ENCODE measurements at places on chromosomes 5 and 9.

GRCh38 chr9:87872079-87872624 is 10.5 kb upstream of the SPATA31E1 start:
- no peak for DNase-seq

- DNase-seq: no peak
These were observed 16.1 kb upstream of the RAI14 start for GRCh38 chr5:34639852-34640626.

DNA sequence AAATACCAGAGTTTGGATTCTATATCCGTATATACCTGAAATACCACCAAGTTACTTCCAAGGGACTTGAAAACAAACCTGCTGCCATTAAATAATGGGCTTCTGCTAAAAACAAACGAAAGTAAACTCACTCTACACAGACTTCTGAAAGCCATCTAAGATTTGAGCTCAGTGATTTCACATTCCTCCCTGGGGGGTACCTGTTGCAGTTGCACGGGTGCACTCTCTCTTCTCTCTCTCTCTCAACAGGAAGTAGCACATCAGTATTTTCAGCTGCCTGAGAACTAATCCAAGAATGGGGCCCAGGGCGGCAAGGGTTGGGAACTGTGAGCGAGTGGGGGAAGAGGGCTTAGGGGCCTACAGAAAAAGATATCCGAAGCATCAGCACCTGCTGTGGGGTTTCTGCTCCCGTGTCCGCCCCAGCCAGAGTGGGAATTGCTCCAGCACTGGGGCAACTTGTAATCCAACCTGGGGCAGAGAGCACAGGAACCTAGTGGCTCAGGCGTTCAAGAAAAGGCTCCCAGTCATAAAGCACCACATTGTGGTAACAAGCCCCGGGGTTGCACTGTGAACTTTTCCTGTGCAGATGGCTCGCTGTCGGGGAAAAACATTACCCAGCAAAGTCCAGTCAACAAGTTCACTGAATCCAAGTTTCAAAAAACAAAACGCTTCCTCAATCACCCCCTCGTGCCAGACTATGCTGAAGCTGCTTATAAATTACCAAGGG is 99.8 kb downstream of the EFNA5 start:
- DNase-seq: peak; percentile 56

GRCh38 chr5:65828022-65828896 is 98.1 kb upstream of the ERBIN start:
- DNase-seq: no peak

- no peak for DNase-seq
These were observed 268.5 kb downstream of the ENC1 start for GRCh38 chr5:74372051-74372450.

GRCh38 chr5:55450050-55450765 is 84.6 kb downstream of the PLPP1 start:
- DNase-seq: peak; percentile 16

DNA sequence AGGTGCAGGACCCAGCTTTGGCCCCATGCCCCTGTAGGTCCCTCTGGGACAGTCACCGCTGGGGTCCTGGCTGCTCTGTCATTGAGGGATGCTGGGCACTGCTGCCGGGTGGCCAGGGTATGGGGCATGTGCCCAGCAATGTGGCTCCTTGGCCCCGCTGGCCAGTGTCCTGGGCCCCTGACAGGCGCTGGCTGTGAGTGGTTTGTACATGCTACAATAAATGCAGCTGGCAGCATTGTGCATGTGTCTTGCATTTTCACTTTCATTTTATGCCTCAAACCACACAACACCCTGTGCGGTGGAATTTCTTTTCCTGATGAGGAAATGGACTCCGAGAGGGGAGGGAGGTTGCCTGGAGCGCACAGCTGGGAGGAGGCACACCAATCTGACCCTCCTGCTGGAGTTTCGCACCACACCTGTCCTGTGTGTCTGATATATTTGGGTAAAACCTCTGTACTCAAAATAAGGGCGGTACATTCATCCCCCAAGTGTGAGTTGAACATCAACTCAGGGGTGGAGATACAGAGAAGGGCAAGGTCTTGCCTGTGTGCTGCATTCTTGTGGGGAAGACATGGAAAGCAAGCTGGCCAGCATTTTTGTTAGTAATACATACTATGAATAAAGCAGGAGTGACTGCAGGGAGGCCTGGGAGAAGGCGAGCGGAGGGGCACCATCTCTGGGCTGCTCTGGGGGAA is 11.7 kb downstream of the TSPAN17 start:
- no peak for DNase-seq

DNA sequence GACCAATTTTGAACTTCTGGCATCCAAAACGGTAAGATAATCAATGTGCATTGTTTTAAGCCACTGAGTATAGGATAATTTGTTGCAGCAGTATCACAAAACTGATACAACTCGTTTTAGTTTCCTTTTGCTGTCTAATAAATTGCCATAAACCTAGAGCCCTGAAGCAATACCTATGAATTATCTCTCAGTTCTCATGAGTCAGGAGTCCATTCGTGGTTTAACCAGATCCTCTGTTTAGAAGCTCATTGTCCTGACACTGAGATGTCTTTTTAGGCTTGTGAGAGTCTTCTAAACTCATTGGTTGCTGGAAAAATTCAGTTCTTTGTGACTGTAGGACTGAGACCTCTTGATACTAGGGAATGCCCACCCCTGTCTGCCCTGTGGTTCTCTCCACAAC is 262.9 kb downstream of the SEMA5A start:
- peak; percentile 64 for DNase-seq

DNA sequence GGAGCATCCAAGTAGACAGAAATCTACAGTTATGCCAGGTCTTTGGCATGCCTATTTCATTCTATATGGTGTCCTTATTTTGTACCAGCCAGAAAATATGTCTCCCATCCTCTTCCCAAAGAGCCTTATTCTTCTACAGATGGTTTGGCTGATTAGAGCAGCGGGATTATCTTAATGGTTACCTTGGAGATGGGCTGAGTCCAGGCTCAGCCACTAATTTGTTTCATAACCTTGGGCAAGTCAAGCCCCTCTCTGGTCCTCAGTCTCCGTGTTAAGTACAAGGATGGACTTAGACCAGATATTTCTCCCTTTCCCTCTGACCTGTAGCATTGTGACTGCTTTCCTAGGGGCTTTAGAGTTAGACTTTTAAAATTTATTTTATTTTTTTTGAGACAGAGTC is 11.1 kb upstream of the GLE1 start:
- DNase-seq: no peak

GRCh38 chr5:164498438-164498837 is 993.0 kb downstream of the MAT2B start:
- DNase-seq: no peak
